ENCODE measurements at places on chromosomes 6 and 20. TPM values are rescaled to one million over a fixed set of nuclear protein-coding genes. Genes with fewer than 3 reads are reported as not detected.

The OR2H2 gene
- total RNA-seq = not detected

The WFDC10B gene
- not detected for total RNA-seq

The PPIL6 gene
- 6.5 TPM for total RNA-seq

The CLDN20 gene
- total RNA-seq = not detected

The SKIC2 gene
- total RNA-seq = 70.5 TPM

The DEFB132 gene
- not detected for total RNA-seq

The CCN2 gene
- total RNA-seq = 323 TPM

The RRP36 gene
- 147 TPM for total RNA-seq

The IL17F gene
- not detected for total RNA-seq

The RHAG gene
- total RNA-seq = not detected

The MED23 gene
- total RNA-seq = 28.9 TPM

The C20orf141 gene
- not detected for total RNA-seq

Measured in regular cardiac myocyte (primary cell).